ENCODE measurements at places on chromosomes 3 and 15. TPM values are rescaled to one million over a fixed set of nuclear protein-coding genes. Genes with fewer than 3 reads are reported as not detected.

The ENTPD3 gene
- 1.5 TPM for polyA plus RNA-seq

The FGF12 gene
- 0.23 TPM for polyA plus RNA-seq

The ARPP21 gene
- not detected for polyA plus RNA-seq

The THSD4 gene
- polyA plus RNA-seq = 8.2 TPM

The DLL4 gene
- polyA plus RNA-seq = 16.3 TPM

DNA sequence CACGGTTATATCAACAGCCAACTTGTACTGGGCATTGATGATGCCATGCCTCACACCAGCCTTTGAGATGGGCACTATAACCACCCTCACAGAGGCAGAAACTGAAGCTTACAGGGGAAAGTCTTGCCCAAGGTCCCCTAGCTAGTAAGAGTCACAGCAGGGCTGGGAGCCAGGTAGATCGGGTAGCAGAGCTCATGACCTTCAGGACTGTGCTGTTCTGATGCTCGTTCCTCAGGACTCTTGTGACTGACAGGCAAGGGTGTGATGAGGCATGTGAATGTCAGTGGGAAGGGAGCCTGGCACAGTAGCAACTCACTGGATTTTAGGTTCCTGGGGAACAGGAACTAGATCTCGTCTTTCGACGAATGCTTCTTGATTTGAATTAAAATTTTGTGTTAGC is 65.7 kb downstream of the RLBP1 start:
- DNase-seq = no peak

GRCh38 chr3:10983219-10983916 is 9.2 kb upstream of the SLC6A1 start:
- no peak for DNase-seq

DNA sequence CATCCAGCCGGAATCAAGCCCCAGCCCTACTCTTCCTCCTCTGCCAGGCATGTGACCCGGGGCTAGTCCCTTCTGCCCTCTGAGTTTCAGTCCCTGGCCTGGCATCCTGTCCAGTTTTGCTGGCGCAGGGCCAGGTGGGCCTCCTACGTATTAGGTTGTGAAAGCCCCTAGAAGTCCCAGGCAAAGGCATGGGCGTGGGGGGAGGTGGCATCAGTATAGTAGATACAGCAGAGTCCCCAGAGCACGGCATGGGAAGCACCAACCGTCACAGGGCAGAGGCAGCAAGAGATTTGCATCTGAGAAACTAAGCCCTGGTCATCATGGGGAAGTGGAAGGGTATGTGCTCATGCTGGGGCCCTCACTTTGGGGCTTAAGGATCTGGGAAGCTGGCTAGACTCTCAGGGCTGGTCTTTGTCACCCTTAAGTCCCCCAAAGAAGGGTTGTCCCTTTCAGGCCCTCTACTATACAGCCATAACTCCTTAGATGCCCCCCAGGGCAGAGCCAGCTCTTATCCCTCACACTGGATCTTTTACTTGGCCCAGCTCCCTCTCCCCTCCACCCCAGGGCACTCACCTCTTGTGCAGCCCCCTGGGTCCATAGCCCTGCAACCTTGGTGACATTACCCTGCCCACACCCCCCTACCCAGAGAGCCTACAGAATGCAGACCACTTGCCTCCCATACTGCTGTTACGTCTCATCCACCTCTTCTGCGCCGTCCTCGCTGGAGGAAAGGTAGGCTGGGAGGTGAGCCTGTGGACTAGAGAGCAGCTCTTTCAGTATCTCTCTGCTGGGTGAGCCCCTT is 11.3 kb downstream of the NBEAL2 start:
- no peak for DNase-seq

DNA sequence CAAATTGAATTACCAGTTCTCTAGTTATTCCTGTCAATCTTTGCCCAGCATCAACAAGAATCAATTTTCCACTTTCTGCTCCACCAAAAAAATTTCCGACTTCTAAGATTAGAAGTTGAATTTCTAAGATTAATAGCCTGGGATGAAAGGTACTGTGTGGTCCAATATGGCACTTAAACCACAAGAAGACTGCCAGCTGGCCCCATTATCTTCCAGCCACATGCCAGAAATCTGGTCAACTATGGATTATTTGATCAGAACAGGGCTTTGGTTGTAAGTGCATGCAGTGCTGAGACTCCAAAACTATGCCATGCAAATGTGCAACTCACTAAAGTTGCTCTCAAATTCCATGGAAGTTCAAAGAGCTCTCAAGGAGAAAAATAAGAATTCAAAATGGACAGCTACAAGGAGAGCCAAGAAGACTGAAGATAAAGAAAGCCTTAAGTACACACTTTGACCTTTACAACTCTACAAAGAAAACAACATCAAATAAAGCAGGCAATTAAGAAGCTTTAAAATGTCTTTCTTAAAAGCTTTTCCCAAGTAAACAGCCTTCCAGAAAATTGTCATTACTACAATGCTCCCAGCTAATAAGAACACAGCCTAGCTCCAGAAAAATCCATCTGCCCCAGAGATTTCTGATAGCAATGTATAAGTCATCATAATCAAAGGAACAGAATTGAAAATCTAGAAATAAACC is 64.2 kb downstream of the ST3GAL6 start:
- DNase-seq = peak; percentile 65

GRCh38 chr3:52998771-52999513 is 46.9 kb downstream of the SFMBT1 start:
- DNase-seq = no peak

DNA sequence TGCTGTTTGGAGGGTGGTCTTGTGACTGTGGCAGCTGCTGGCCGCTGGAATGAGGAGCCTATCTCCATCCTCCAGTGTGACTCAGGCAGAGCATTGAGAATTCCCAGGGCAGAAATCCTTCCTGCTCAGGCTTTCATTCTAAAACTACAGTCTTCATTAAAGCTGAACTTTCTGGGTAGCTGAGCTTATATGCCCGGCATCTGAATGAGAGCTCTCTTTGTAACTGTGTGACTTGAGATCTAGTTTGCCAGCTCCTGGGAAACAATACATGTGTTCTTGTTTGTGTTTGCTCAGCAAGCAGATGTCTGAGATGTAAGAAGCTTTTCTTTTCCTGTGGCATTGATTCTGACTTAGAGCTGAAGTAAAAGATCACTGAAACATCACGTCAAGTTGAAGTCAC is 22.4 kb downstream of the RLBP1 start:
- DNase-seq = no peak

- DNase-seq = no peak
Observed at GRCh38 chr15:99683000-99683670, 50.1 kb downstream of the LYSMD4 start.

GRCh38 chr3:54304877-54305276 is 182.5 kb downstream of the CACNA2D3 start:
- DNase-seq = no peak

Data from lung (tissue), 17 donors.